Activated CD8-positive, alpha-beta memory T cell treated with anti-CD3 and anti-CD28 coated beads for 48 hours (primary cell): ENCODE measurements at places on chromosomes 7 and 10.

DNA sequence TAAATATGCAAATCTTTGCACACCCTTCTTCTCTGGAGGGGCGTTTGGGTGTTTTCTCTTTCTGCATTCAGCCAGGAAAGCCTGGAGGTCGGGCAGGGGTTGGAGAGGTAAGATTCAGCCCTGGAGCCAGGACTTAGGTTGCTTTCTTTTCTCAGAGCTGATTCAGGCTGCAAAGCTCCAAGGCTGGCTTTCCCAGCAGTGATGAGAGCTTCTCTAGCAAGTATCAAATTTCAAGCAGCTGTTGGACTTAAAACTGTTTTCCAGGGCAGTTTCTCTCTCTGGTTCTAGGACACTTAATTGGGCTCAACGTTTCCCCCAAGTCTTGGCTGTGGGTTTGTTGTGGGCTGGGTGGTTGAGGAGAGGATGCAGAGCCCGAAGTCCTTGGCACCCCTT, 608 bp downstream of the AKR1B10 start:
- DNase-seq, result no peak

- DNase-seq, result no peak
Measured at GRCh38 chr7:13790611-13791010, 198.9 kb downstream of the ETV1 start.

DNA sequence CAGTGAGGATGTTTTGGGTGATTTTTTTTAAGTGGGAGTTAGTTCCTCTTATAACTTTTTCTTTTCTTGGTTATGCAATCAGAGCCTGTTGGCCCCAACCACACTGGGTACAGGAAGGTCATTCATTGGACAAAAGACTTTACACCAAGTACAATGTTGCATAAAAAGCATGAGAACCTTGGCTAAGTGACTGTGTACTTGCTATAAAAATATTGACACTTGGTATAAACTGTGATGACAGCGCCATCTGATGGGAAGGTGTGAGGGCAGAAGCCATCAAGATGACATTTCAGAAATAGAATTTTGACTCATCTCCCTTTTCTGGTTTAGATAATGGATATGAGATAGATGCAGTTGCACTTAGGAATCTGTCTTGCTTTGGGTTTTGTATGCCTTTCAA, 126.4 kb upstream of the CCDC6 start:
- DNase-seq, result no peak

GRCh38 chr10:90930971-90931871, 10.3 kb upstream of the ANKRD1 start:
- DNase-seq, result no peak

DNA sequence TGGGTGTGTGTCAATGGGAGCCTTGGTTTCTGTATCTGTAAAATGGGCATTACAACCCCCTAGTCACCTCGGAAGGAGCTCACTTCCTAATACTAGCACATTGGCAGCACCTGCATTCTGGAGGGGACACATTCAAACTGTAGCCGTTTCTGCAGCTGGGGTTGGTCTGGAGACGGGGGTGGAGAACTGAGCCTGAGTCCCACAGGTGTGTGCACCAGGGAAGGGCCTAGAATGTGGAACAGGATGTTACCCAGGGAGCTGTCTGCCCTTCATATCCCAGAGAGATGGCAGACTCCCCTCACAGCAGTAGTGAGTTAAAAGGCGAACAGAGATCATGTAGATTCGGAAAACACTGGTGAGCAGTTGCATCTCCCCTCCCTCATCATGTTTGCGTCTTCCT, 272.8 kb upstream of the ZNF32 start:
- no peak for DNase-seq

GRCh38 chr7:2012044-2012900, 220.5 kb downstream of the MAD1L1 start:
- no peak for DNase-seq

- DNase-seq, result no peak
Measured at GRCh38 chr7:29980151-29980550, 9.4 kb downstream of the SCRN1 start.

DNA sequence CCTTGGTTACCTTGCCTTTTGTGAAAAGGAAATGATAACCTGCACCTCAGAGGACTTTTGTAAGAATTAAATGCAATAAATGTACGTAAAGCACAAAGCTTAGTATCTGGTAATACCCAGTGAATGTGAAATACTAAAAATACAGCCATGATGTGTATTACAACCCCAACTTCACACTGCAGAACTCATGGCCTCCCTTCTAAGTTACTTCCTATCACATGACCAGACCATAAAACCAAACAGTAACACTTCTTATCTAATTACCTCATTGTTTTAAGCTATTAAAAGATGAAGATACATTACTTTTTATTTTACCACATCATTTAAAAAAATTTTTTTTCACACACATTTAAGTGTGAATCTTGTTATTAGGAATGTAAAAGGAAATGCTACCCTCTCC, 29.0 kb downstream of the VPS41 start:
- no peak for DNase-seq

- no peak for DNase-seq
Measured at GRCh38 chr10:12960941-12961340, 40.6 kb downstream of the CCDC3 start.

GRCh38 chr7:47226696-47227095, 355.2 kb downstream of the TNS3 start:
- no peak for DNase-seq

DNA sequence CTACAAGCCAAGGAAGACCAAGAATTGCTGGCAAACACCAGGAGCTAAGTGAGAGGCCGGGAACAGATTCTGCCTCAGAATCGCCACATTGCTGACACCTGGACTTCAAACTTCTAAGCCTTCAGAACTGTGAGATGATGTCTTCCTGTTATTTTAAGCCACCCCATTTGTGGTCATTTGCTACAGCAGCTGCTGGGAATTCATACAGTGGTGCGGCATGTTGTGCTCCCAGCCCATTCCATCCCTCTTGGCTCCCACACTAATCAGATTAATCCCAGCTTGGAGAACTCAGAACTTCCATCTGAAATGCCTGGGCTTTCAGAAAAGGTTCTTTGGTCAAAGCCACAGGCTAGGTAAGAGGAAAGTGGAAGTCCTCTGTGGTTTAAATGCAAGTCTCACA, 24.9 kb downstream of the TCAF1 start:
- no peak for DNase-seq

DNA sequence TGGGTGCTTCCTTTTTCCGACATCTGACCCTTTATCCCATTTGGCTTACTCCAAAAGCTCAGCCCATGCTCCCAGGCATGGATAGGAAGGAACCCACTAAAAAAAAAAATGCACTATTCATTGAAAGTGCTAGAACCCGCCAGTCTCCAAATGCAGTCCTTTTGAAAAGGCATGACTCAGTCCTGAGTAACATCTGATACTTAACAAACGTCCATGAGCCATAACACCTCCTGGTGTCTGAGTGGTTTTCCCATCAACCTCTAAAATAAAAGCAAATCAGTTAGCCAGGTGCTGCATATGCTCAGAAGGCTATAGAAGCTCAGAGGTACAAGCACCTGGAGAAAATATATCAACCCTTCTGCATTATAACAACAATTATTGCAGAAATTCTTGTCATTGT, 45.0 kb upstream of the CACUL1 start:
- no peak for DNase-seq

DNA sequence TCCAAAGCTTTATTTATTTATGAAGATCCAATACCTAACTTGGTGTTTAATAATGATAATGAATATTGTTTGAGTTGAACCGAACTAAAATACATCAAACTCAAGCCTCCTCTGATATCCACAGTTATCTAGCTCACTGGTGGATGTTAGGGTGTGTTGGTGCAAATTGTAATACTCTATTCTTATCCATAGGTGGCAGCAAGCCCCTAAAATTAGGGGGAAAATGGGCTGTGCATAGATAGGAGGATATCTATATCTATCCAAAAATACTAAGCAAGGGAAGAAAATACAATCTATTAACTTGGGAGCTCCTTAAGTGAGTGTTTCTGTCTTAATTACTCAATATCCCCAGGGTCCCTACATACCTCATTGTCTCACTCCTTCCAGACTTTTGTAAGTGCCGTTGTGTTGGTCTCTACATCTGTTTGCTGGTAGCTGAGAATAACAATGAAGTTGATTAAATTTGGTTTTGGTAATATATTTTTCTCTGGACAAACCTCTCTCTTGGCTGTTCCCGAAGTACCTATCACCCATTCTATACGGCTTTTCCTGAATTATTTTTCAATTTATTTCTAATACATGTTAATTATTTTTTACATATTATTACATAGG, 55.0 kb upstream of the VWDE start:
- DNase-seq, result no peak

DNA sequence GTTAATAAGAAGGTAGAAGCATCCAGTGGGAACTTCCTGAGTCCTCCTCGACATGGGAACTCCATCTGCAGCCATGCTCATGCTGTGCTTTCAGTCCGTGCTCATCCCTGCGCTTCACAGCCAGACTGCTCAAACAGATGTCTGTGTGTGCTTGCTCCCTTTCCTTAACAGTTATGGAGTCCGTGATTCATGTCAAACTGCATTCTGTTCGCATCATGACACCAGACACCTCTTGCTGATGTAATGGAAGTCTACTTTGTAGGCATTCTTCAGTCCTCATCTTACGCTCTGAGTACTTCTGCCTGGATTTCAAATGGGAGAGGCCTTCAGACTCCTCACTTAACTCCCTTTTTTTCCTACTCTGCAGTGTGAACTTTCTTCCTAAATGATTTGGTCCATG, 304.9 kb downstream of the SUGCT start:
- no peak for DNase-seq

- DNase-seq, result no peak
Measured at GRCh38 chr10:87816163-87816897, 1.7 kb downstream of the ATAD1 start.
